ENCODE measurements at places on chromosomes 3 and 15.

- no peak for DNase-seq
Measured at GRCh38 chr3:19811689-19812088, 122.3 kb downstream of the EFHB start.

DNA sequence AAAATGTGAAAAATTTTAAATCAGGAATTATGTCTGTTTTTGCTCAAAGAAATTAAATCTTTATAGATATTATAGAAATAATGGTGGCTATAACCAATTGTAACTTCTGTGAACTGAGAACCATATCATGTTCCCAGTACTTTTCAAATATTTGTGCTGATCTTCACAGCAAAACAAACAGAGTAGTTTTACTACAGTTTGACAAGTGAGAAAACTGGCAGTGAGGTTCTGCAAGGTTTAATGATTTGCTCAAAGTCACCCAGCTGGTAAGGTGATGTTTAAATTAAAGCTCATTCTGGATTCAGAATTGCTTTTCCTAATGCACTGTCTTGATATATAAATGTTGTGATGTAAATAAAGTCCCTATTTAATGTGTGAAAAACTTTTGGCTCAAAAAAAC, 22.0 kb upstream of the SPTSSB start:
- DNase-seq, result no peak

- no peak for DNase-seq
Measured at GRCh38 chr3:155500194-155500818, 206.8 kb upstream of the STRIT1 start.

- DNase-seq, result no peak
Measured at GRCh38 chr15:38325648-38325990, 73.0 kb downstream of the SPRED1 start.

- DNase-seq, result no peak
Measured at GRCh38 chr3:153925841-153926514, 195.2 kb upstream of the ARHGEF26 start.

DNA sequence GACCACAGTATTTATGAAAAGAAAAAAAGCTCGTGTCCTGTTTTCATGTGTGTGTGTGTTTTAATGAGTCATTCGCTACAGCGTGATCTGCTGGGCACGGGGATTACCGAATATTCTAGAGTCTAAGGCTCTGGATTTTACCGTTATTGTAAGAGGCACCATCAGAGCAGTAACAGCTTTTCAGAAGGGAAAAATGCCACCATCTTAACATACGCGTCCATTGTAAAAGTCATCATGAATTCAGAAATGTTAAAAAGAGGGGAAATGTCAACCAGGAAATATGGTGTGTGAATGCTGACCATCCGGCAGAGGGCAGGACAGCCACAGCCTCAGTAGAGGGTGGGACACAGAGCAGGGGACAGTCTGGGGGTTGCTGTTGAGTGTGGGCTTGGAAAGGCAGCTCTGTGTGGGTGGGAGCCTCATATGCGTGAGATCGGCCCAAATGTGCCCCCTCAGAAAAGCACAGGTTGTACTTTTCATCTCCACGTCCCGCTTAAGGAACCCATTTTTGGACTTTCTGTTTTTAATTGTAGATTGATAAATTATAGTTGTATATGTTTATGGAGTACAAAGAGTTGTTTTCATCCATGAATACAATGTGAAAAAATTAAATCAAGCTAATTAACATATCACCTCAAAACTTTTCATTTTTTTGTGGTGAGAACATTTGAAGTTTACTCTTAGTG, 69.6 kb downstream of the ASB7 start:
- peak; percentile 58 for DNase-seq

DNA sequence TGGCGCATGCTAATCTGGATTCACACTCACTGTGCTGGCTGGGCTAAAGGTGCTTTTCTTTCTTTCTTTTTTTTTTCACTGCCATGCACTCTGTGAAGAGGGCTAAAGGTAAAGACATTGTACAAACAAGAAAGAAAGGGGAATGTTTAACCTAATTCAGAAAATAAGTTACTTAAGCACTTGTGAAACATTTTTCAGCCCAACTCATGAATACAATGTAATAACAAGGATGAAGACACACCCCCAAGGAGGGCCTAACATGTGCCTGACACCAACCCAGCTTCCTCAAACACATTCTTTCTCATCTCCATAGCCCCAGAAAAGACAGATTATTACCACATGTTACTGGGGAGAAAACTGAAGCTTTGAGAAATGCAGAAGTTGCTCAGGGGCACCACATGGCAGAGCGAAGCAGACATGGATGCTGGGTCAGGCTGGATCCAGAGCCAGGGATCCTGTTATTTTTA, 5.7 kb downstream of the STIMATE start:
- DNase-seq, result peak; percentile 45

GRCh38 chr15:96701443-96701842, 370.9 kb downstream of the NR2F2 start:
- DNase-seq, result no peak

- peak; percentile 29 for DNase-seq
Measured at GRCh38 chr15:90594301-90594738, 64.6 kb downstream of the CRTC3 start.

GRCh38 chr3:145058483-145058882, 1086.9 kb downstream of the DIPK2A start:
- DNase-seq, result peak; percentile 18

- DNase-seq, result no peak
Measured at GRCh38 chr15:72940229-72940622, 112.0 kb upstream of the NEO1 start.

GRCh38 chr3:139302084-139302800, 41.6 kb upstream of the MRPS22 start:
- peak; percentile 99 for DNase-seq

- DNase-seq, result no peak
Measured at GRCh38 chr3:115111632-115112031, 35.5 kb downstream of the ZBTB20 start.

GRCh38 chr3:84836961-84837360, 121.8 kb upstream of the CADM2 start:
- no peak for DNase-seq

DNA sequence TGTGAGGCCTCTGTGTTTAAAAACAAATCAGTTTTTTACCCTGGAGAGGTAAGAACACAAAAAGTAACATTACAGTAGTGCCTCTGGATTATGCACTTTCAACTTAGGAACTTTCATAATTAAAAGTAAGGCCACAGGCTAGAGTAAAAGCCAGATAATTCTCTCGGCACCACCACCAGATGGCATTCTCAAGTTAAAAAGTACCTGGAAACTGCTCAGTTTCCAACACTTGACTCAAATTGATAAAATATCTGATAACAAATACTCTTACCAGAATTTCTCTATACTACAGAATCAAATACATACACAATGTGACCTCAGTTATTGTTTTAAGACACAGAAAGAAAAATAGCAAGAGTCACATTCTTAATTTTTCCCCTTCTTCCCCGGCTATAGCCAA, 19.9 kb downstream of the SPICE1 start:
- peak; percentile 53 for DNase-seq

DNA sequence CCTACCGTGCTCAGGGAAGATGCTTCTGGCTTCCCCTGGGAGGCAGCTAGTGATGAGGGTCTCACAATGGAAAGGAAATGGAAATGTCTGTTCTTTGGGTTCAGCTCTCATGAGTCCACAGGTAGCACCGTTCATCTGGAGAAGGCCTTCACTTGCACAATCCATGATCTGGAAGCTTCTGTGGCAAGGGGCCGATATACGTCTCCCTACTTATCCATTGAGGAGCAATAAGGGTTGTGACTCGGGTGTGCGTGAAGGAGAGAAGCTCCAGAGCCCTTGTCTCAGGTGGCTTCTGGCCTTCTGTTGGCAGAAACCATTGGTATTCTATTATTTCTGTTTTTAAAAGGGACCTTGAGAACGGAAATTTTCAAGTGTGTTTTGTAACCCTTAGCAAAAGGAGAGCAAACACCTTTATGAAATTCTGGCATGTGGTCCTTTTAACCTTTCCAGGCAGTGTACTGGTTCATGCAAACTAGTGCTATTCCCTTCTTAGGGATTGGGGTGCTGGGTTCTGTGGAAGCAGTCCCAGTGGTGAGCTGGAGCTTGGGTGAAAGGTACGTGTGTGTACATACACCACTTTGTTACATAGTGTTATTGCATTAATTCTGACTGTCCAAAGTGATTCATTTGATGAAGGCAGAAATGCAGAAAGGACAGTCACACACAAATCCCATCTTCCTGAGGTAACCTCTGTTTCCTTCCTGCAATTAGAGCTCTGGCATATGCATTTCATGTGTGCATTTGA, 32.5 kb downstream of the KLF13 start:
- no peak for DNase-seq

DNA sequence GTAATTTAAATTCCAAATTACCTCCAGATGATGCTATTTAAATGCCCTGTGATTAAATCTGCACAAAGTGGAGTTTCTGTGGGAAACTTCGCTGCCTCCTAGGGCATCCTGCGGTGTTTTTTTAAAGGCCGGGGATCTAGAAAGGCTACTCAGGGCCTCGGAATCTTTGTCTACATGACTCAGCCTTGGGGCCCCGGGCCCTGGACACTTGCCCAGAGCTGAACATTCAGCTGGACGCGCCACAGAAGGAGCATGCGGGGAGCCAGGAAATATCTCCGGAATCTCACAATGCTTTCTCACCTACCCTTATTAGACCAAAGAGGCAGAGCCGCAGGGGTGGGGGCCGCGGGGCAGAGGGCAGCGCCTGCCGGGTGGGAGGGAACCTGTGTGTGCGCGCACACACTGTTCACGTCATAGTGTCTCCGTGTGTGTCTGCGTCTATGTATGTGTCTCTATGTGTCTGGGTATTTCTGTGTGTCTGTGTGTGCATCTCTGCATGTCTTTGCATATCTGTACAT, 145.5 kb upstream of the TPM1 start:
- DNase-seq, result peak; percentile 99

DNA sequence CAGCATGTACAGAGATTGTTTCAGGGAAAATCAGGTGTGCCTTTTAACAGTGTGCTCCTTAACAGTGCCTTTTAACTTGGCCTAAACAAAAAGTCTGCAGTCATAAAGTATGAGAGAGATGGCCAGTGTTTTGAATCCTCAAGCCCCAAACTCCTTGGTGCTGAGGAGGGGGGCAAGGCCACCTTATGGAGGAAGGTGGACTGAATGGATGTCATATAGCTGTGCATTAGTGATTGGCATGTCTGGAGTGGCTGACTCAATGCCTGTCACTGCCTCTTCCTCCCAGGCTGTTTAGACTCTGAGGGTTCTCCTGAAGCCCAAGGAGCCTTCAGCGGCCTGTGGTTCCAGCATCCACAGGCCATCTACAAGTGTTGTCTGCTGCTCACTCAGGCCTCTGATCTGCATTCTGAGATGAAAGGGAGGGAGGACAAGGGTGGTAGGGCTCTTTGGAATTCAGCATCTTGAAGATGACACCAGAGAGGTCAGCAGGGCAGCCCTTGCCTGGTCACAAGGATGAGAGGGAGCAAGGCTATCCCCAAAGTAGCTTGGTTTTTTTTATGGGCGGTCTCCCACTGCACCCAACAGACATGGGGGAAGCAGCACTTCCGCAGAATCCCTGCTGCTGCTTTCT, 1.5 kb downstream of the FOXL2NB start:
- DNase-seq, result no peak

DNA sequence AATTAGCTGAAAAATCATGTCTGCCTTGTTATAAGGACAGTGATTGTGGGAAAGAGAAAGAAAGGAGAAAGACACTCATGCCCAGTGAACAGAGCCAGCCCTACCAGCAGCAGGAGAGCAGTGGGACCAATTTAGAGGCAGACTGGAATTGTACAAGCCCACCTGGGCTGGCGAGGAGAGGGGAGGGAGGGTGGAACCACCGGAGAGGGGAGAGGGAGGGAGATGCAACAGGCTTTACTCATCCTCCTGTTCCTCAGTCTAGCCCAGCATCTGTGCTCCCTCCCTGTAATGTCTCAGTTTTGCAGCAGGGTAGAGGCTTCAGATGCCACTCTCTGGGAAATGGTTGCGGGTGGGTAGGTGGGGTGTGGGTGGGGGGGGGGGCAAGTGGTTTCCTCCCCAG, 54.7 kb downstream of the RAB11A start:
- no peak for DNase-seq

DNA sequence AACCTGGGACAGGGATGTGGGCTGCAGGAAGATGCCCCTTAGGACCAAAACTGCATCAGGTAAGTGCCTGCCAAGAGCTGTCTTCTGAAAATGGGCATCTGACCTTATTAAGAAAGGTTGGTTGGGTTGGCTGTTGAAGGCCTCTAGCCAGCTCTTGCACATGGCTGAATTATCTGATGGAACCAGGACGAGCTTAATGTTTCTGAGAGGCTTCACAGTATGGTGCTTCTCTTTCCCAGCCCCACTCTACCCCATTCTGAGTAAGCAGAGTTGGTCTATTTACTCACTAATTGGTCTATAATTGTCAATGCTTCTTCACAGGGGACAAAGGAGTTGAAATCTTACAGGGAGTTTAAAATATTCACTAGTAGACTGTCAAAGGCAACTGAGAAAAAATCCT, 48.4 kb downstream of the DTWD1 start:
- DNase-seq, result no peak

All from fibroblast of pulmonary artery (primary cell).